ENCODE measurements at places on chromosomes 7 and 10. TPM values are rescaled to one million over a fixed set of nuclear protein-coding genes. Genes with fewer than 3 reads are reported as not detected.

Gene C7orf33
- not detected for total RNA-seq

- peak; percentile 90 for DNase-seq
These were observed 50.2 kb downstream of the LAMB4 start for GRCh38 chr7:108079648-108080591.

- DNase-seq: no peak
These were observed 75.5 kb downstream of the GRID1 start for GRCh38 chr10:86290933-86291615.

GRCh38 chr7:157150882-157151281 is 12.2 kb downstream of the UBE3C start:
- DNase-seq: peak; percentile 42

GRCh38 chr10:3432081-3432825 is 259.7 kb upstream of the PITRM1 start:
- no peak for DNase-seq

All from lung (tissue), 17 donors.